ELF-1 (cell line): ENCODE measurements at places on chromosomes 12 and 14.

GRCh38 chr14:43145361-43145760, 1361.7 kb downstream of the FSCB start:
- no peak for DNase-seq

GRCh38 chr12:116577154-116577561, 18.0 kb downstream of the MAP1LC3B2 start:
- DNase-seq, result no peak

GRCh38 chr12:34379142-34379541, 356.8 kb downstream of the ALG10 start:
- DNase-seq, result no peak

DNA sequence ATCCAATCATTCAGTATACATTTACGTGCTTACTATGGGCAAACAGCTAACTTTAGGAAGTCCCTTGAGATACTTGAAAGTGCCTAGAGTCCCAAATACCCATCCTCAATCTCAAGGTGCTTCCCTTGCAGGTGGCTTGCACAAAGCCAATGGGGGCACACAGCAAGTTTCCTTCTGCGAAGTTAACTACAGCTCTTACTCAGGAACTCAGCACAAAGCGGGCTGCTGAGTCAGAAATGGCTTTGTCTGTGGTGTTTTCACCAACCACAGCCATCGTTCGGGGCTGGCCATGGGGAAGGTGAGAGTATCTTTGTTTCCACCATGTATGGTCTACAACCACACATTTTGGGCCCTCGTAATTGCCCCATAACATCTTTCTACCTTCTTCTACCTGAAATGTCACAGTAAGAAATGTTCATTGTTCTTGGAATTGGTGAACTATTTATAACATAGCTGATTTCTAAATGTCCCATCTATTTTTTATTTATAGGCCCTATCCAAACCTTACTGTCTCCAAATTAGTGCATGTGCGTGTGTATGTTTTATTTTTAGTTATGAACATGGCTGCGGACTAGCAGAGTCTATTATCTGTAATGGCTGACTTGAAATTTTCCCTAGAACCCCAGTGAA, 13.9 kb downstream of the MFAP5 start:
- no peak for DNase-seq

DNA sequence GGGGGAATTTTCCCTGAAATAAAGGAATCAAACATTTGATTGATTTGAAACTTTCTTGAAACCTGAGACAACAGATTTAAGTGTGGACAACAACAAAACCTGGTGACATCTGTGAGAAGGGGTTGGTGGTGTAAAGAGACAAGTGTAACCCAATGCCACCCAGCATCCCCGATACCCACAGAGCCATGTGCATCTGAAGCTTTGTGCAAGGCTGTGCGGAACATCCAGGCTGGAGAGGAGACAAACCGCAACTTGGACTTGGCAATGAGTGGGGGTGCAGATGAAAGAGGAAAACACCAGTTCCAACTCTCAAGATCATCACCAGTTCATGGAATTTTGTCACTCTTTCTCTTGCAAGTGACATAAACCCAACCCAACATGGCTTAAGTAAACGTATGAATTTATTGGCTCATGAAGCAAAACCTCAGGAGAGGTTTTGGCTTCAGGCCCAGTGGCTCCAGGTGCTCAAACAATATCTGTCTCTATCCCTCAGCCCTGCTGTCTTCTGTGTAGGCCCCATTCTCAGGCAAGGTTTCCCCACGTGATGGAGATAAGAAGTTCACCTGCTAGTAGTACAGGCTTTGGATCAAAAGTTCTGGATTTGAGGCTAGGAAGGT, 55.2 kb upstream of the NTF3 start:
- DNase-seq, result no peak

DNA sequence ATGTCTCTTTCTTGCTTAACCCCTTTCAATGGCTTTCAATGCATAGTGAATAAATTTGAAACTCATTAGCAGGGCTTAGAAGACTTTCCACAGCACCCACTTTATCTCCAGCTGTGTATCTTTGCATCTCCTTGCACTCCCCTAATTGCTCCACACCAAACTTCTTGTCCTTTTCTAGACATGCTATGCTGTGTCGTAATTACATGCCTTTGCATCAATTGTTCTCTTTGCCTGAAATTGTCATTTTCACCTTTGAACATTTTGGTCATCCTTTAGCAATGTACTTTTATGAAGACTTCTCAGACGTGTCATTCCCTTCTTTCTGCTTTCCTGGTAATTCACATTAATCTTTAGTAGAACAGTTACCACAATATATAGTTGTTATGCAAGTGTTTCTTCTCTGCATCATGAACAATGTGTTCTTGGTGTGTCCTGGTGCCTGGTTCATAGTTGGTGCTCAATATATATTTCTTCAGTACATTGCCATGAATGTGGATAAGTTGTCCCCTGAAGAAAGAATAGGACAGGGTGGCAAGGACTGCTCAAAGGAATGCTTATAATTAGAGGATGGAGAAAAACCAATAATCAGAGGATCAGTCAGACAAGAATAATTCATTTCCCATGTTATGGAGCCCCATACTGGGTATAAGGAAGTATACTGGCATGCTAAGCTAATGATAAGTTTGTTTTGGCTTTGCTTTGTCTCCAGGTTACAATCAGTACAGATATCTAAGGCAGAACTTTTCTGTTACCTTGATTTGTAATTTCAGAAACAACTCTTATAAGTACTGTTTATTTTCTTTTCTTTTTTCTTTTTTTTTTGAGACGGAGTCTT, 27.2 kb downstream of the ARF6 start:
- no peak for DNase-seq

- peak; percentile 79 for DNase-seq
Measured at GRCh38 chr12:57454566-57455373, at the start of gene INHBE. TSS of gene INHBE (plus strand) at chr12:57455307. CDS start at chr12:57455537, 230 bp downstream.

DNA sequence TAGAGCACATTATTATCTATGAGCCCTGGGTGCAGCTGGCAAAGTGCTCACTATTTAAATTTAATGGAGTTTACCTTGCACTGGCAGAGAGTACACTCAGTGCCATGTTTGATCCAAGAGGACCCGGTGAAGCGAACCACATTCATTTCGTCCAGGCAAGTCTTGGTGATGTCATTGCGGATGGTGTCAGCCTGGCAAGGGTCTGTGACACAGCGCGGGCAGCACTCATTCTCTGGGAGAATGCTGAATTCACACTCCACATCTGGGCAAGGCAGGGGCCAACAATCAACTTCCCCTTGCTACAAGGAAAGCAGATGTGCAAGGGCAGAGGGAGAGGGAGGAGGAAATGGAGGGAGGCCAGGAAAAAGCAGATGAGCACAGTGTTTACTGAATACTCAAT, 356.2 kb downstream of the NELL2 start:
- DNase-seq, result no peak
